Stimulated activated CD4-positive, alpha-beta T cell treated with anti-CD3 and anti-CD28 coated beads, TNF-alpha, amount 100 ng/mL, for 48 hours (primary cell): ENCODE measurements at places on chromosomes 6 and 20.

DNA sequence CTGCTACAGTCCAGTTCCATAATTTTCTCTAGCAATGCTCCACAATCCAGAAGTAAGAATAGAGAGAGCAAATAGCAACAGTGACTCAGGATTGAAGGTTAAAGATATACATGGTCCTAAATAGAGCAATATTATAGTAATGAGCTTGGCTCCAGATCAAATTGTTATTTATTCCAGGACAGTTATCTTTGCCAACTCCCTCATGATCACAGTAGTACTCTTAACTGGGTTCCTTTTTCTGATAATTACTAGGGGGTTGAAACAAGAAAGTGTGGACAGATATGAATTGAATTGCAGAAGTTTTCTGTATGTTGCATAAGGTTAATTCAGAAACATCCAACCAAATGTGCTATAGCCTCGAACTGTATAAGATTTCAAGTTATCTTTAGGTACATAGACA is 11.9 kb downstream of the FAM184A start:
- no peak for DNase-seq

DNA sequence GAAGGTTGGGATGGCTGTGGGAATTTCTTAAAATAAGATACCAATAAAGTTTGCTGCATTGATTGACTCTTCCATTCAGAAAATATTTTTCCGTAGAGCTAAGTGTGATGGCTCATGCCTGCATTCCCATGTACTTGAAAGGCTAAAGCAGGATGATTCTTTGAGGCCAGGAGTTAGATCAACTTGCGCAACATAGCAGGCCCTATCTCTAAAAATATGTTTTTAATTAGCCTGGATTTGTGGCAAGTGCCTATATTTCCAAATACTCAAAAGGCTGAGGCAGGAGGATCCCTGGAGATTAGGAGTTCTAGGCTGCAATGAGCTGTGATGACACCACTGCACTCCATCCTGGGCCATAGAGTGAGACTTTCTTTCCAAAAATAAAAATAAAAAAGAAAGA is 431.2 kb upstream of the PTCHD4 start:
- no peak for DNase-seq

DNA sequence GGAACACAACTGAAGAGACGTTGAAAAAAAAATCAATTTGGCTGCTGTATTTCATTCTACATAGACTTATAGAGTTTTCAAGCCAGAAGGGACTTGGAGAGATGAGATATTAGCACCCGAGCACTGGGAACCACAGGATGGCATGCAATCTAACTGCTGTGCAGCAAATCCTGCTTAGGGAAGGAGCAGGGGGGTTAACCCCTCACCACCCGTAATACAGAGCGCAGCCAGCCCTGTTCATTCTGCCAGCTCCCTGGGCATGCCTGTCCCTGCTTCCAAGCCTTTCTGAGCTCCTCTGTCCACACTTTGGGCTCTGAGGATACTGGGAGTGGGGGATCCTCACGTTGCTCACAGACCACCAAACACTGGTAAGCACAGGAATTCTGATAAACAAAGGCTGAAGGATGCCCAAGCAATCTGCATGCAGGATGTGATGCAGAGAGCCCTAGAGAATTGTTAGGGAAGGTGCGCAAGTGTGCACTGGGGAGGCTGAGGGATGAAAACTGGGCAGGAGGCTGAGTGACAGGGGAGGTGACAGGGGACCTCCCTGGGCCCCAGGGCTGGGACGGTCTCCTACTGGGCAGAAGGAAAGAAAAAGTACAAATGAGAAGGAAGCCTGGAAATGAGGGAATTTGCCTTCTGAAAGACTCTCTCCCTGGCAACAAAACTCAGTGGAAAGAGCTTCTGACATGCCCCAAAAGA is 34.0 kb downstream of the CPNE5 start:
- DNase-seq = no peak

DNA sequence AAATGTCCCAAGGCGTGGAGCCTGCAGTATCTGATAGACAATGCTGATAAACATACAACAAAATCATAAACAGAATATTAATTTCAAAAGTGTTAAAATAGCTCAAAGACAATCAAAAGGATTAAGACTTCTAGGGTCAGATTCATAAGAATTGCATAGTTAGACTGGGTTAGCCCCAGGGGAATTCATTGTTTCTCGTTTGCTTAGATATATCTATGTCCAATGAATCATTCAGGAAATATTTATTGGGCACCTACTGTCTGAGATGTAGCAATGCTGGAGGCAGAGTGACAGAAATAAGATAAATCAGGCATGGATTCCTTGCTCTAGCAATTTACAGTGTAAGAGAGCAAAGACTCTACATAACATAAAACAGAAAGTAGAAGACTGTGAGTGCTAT is 124.4 kb upstream of the PRL start:
- DNase-seq = no peak

- no peak for DNase-seq
These were observed 53.9 kb downstream of the AFG1L start for GRCh38 chr6:108348655-108349349.
